NCI-H2107 (cell line): ENCODE measurements at places on chromosomes 16 and 17.
A peak's percentile ranks its signal among the peaks of the same experiment; 100 is the strongest.

GRCh38 chr16:89779909-89780305 is 36.5 kb downstream of the FANCA start:
- no peak for DNase-seq

- DNase-seq = no peak
These were observed 13.1 kb downstream of the CCR7 start for GRCh38 chr17:40551879-40552768.

- peak; percentile 78 for DNase-seq
These were observed 1.0 kb upstream of the SDK2 start for GRCh38 chr17:73645050-73645871.

DNA sequence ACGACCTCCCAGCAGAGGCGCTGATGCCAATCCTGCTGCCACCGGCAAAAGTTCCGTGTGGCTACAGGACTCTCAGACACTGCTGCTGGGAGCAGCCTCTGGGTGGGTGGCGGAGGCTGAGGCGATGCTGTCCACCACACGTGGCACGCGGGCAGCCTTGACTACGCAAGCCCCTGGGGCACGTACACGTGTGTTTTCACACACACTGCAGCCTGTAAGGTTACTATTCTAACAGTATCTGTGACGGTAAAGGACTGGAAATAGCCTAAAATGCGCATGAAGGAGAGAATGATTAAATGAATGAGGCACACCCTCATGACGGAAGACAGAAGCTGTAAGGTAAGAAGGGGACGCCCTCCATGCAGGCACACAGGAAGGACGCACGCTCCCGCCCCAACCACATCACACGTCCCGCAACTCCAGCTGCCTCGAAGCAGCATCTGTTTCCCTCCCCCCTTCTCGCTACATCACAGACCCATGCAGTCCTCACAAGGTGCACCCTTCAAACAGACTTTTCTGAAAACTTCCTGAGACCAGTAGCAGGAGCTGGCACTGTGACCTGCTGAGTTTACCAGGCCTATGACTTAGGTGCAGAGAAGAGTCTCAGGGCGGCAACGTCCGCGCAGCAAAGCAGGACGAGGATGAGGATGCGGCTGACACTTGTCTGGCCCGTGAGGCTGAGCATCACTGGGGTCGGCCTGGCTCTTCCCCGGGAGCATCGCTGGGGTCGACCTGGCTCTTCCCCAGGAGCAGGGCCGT is 28.7 kb upstream of the FASN start:
- no peak for DNase-seq

- no peak for DNase-seq
These were observed 20.5 kb downstream of the ZNF207 start for GRCh38 chr17:32370426-32370825.
